Right lobe of liver (tissue), 6 donors: ENCODE measurements at places on chromosomes 7 and 10. TPM values are rescaled to one million over a fixed set of nuclear protein-coding genes. Genes with fewer than 3 reads are reported as not detected.

The GDF10 gene
- total RNA-seq = not detected

The CALN1 gene
- total RNA-seq = 0.06 TPM

The STEAP2 gene
- 7.9 TPM for total RNA-seq

The NPFFR1 gene
- not detected for total RNA-seq

The ATXN7L1 gene
- 8.7 TPM for total RNA-seq

The NMT2 gene
- total RNA-seq = 21.3 TPM

The ST8SIA6 gene
- total RNA-seq = 1.7 TPM

The RADIL gene
- total RNA-seq = not detected

The GRM3 gene
- not detected for total RNA-seq

The TMEM270 gene
- not detected for total RNA-seq

The RAPGEF5 gene
- total RNA-seq = 15.5 TPM

The C7orf33 gene
- total RNA-seq = not detected

The ITIH5 gene
- 0.50 TPM for total RNA-seq

The PIP gene
- total RNA-seq = not detected

The ATRNL1 gene
- 0.81 TPM for total RNA-seq

The ADAM12 gene
- total RNA-seq = 0.63 TPM

The PDZD7 gene
- 0.21 TPM for total RNA-seq

The TSPAN14 gene
- 35.7 TPM for total RNA-seq

The IL2RA gene
- total RNA-seq = 1.7 TPM

The ANKRD1 gene
- total RNA-seq = 5.0 TPM
